Stimulated activated CD4-positive, alpha-beta T cell treated with anti-CD3 and anti-CD28 coated beads, Interleukin-1b, Interleukin-23, amount 100 ng/mL, for 24 hours (primary cell): ENCODE measurements at places on chromosomes 13 and 19.

- no peak for DNase-seq
These were observed 22.5 kb upstream of the POU2F2 start for GRCh38 chr19:42154471-42155323.

DNA sequence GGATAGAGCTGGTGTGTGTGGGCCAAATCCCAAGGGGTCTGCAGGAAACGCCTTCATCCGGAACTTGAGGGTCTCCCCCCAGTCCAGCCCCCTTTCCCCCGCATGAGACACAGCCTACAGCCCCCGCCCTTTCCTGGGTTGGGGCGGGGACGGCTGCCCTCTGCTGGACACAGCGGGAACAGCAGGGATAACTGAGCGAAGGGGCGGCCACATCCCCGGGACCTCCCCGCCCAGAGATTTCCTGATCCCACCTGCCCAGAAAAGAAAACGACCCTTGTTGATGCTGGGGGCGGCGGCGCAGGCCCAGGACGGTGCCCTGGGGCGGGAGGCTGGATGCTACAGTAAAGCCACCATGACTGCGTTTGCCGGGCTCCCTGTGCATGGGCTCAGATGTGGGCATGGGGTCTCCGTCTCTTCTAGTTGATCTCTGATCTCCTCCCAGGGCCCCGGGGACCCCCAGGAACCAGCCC, 14.2 kb downstream of the ONECUT3 start:
- peak; percentile 58 for DNase-seq

DNA sequence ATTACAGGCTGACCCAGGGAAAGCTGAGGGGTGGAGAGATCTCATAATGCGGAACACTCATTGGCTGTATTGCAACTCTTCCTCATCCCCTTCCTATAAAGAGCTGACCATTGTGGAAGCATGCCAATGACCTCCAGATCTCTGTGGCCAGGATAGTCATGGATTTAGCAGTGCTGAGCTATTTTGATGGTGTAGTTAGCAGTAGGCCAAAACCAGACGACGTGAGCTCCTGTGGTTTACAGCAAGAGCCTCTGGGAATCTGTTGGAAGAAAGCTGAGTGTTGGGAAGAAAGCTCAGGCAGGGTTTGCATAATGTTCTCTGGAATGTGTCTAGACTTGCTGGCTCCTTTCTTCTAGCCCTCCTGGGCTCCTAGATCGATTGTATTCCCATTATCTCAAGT, 187.5 kb upstream of the GPC6 start:
- no peak for DNase-seq

DNA sequence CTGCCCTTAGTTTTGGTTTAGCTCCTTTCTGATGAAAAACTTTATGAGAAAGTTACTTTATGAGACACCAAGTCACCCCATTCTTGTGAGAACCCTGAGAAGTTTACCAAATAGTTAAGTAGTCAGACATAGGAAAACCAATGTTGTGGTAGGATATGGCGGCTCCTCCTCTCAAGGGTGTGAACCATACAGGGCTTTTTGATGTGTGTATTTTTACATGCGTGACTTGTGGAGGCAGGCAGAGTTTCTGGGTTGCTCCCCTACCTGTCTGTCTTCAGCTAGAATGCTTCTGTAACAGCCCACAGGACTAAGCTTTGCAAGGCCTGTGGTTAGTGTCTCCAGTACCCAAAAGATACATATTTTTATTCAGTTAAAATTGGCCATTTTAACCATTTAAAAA, 18.3 kb downstream of the UBAC2 start:
- no peak for DNase-seq

DNA sequence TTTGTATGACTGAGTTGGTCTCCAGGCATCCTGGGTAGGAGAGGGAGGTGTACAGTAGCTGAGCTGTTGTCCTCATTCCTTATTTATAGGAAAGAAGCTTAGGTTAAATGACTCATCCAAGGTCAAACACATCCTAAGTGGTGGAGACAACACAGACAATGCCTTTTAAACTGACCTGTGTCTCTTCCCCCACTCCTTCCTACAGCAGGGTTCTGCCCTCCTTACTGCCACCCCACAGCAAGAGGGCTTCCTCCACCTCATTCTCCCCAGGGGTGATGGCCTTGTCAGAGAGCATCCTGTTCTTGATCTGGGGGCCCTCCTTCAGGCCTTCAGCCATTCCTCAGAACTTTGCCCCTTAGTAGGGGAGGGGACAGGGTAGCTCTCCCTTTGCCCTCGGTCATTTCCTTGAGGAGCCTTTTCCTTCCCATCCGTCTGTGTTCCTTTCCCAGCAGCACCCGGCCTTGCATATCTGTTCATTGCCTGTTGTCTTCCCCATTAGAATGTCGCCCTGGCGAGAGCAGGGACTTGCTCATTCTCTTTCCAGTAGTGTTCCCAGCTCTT, 48.2 kb upstream of the GPI start:
- no peak for DNase-seq
